Cardiac ventricle fibroblast (primary cell): ENCODE measurements at places on chromosomes 11 and 22. TPM values are rescaled to one million over a fixed set of nuclear protein-coding genes. Genes with fewer than 3 reads are reported as not detected.

OR52I1 gene
- not detected in 2 replicates for total RNA-seq

PICK1 gene
- 6.1 and 12.9 TPM in 2 replicates for total RNA-seq

TSSK2 gene
- not detected in 2 replicates for total RNA-seq

PLEKHA7 gene
- total RNA-seq = not detected in 2 replicates

ZNF70 gene
- 4.4 and 5.3 TPM in 2 replicates for total RNA-seq

SCARF2 gene
- total RNA-seq = 62.6 and 66.8 TPM in 2 replicates

MPZL2 gene
- total RNA-seq = 0.44 and 0.68 TPM in 2 replicates

ZDHHC24 gene
- total RNA-seq = 17.5 and 19.3 TPM in 2 replicates

SPCS2 gene
- 58.6 and 72.9 TPM in 2 replicates for total RNA-seq

CHRM1 gene
- total RNA-seq = not detected in 2 replicates
